ENCODE measurements at places on chromosomes 11 and 22. TPM values are rescaled to one million over a fixed set of nuclear protein-coding genes. Genes with fewer than 3 reads are reported as not detected.

Gene GPHA2
- total RNA-seq: not detected

Gene RAB3IL1
- 14.1 TPM for total RNA-seq

Gene PATE4
- total RNA-seq: not detected

Gene TRIM6
- 1.8 TPM for total RNA-seq

Gene CEND1
- 3.3 TPM for total RNA-seq

Gene PSMC3
- total RNA-seq: 193 TPM

Gene DAGLA
- total RNA-seq: 4.6 TPM

Gene KRTAP5-1
- not detected for total RNA-seq

Gene EXPH5
- 1.7 TPM for total RNA-seq

Gene WBP2NL
- 0.33 TPM for total RNA-seq

Measured in esophagus muscularis mucosa (tissue), 4 donors.